Neural progenitor cell (in vitro differentiated cells): ENCODE measurements at places on chromosomes 3 and 15. TPM values are rescaled to one million over a fixed set of nuclear protein-coding genes. Genes with fewer than 3 reads are reported as not detected.

GRCh38 chr15:66803182-66803729 is 101.2 kb downstream of the SMAD6 start:
- peak; percentile 81 for DNase-seq

The CTDSPL2 gene
- total RNA-seq, result 179 and 207 TPM in 2 replicates

GRCh38 chr3:195893044-195893395 is 15.3 kb downstream of the TNK2 start:
- no peak for DNase-seq

DNA sequence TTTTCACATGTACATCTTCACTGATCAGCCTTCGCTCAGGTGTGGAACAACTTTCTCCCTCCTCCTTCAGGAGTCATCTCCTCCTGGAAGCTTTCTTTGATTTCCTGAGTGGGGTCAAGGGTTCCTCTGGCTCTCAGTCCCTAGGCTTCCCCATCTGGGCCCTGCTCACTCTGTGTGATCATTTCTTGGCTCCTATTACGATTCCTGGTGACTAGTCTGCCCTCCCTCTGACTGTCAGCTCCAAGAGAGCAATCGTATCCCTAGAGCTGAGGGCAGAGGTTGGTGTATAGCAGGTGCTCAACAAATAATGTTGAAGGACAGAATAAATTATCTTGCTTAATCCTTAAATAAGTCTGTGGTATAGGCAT is 15.3 kb upstream of the PRKCD start:
- no peak for DNase-seq

DNA sequence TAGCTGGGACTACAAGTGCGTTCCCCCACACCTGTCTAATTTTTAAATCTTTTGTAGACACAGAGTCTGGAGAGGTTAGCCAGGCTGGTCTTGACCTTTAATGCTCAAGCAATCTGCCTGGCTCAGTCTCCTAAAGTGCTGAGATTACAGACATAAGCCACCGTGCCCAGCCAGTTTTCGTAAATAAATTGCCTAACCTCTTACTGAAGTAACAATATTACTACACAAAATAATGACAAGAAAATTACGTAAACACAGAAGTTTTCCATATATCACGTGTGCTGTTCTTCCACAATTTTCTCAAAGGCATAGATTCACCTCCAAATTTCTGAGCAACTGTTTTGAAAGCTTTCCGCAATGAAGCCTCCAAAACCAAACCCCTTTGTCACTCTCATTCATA is 58.1 kb upstream of the PROK2 start:
- no peak for DNase-seq

DNA sequence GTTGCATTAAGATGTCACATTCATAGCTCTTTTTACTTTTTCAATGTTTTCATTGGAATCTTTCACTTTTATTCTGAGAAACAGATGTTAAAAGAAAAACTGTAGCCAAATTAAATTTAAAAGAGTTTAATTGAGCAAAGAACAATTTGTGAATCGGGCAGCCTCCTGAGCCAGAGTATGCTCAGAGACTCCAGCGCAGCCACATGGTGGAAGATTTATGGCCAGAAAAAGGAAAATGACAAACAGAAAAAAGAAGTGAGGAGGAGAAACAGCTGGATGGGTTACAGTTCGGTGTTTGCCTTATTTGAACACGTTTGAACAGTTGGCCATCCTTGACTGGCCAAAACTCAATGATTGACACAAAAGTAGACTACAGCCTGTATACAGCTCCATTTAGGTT is 33.8 kb upstream of the RAB11A start:
- DNase-seq, result no peak

- no peak for DNase-seq
Measured at GRCh38 chr3:155604126-155604525, 140.7 kb downstream of the PLCH1 start.

GRCh38 chr15:78394026-78394425 is 44.0 kb upstream of the IREB2 start:
- no peak for DNase-seq

GRCh38 chr15:49044002-49044401 is 2.2 kb downstream of the SECISBP2L start:
- DNase-seq, result no peak

The STX19 gene
- 0.31 TPM in 1 of 2 replicates, not detected in the other for total RNA-seq

DNA sequence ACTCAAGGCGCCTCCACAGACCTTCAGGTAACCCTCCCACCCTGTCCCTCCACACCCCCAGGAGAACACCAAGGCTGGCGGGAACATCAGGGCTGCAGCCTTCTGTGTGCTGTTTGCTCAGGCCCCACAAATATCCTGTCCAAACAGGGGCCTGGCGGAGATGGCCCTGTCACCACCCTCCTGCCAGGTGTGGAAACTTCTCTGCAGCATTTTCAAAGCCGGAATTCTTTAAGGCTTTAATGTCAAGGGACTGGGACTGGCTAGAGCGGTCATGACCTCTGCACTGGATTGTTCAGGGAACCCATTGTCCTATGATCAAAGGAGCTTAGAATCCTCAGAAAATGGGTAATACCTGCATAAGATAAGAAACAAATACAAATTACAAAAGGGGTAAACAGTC is 46.6 kb downstream of the FBLN2 start:
- no peak for DNase-seq

The IDH3A gene
- total RNA-seq, result 16.0 and 19.3 TPM in 2 replicates

- no peak for DNase-seq
Measured at GRCh38 chr3:129611446-129611800, 4.9 kb upstream of the PLXND1 start.

- DNase-seq, result no peak
Measured at GRCh38 chr3:127325629-127325961, 37.7 kb upstream of the PRR20G start.

GRCh38 chr3:89851974-89852621 is 744.7 kb downstream of the EPHA3 start:
- peak; percentile 86 for DNase-seq

The TRIP4 gene
- 10.9 and 17.3 TPM in 2 replicates for total RNA-seq

GRCh38 chr15:70149667-70150404 is 52.1 kb upstream of the TLE3 start:
- DNase-seq, result no peak
